HTR-8/SVneo (cell line): ENCODE measurements at places on chromosomes 1 and 21.
A peak's percentile ranks its signal among the peaks of the same experiment; 100 is the strongest.

DNA sequence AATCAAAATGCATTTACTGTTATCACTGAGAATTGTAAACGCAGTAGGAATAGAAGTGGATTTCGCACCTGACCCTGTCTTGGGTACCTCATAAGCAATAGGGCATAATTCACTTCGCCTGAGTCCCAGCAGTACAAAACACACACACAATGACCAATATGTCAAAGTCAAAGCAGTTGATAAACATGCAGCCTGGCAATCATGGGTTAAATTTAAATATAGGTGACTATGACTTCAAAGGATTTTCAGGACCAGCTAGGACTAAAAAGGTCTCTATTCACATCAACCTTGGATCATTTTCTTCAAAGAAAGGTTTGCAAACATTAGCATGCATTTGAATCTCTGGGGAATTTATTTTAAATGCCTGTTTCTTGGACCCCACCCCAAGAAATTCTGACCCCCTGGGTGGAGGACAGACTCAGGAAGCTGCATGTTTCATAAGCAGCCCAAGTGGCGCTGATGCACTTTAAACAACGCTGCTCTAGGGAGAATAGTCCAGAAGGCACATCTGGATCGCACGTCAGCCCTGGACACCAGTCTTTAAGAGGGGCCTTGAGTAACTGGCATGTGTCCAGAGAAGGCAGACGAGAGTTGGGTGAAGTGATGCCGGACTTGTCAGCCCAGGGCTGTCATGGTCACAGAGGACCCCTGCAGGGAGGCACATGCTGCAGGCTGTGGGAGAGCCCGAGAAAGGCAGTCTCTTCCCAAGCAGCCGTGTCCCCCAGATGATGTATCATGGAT is 55.7 kb upstream of the EFHD2 start:
- DNase-seq: no peak

GRCh38 chr1:27934818-27935549 is at the start of gene SMPDL3B:
Gene SMPDL3B (plus strand): TSS chr1:27935000. CDS start chr1:27935184, 184 bp downstream.
- DNase-seq: peak; percentile 59

GRCh38 chr1:11448373-11449099 is 30.4 kb upstream of the DISP3 start:
- no peak for DNase-seq

- DNase-seq: peak; percentile 38
Measured at GRCh38 chr1:155001425-155001674, 1.3 kb upstream of the ZBTB7B start.

DNA sequence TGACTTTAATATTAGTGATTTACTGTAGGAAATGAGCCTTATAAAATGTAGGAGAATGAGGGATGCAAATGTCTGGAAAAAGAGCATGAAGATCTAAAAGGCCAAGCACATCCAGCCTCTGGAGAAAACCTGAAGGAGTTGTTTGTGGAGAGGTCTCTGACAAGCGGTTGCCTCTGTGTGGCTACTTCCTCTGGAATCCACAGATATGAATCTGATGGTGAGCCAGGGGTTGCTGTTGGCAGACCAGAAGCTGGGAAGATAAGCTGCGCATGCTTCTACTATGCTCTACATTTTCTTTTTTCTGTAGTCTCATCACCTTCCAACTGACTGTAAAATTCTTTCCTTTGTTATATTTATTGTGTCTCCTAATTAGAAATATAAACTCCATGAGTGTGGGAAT is 248.6 kb downstream of the OLFM3 start:
- DNase-seq: no peak

GRCh38 chr1:208213786-208214185 is 30.4 kb downstream of the PLXNA2 start:
- DNase-seq: no peak

- DNase-seq: no peak
Measured at GRCh38 chr1:223219846-223220610, 77.0 kb upstream of the TLR5 start.

GRCh38 chr1:240190881-240191401 is 99.3 kb downstream of the FMN2 start:
- peak; percentile 76 for DNase-seq

DNA sequence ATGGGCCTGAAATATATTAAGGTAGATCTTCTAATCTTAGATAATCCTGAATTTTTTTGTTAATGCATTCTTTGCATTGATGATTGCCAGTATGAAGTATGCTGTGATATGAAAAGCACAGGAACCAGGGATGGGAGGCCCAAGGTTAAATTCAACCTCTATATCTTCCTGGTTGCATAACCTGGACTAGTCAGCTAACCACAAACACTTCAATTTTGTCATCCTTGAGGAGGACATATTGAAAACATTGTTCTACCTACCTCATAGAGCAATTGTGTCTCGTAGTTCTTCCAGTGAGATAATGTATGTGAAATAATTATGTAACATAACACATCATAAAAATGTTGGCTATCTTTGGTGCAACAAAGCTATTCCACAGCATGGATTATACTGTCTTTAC is 25.6 kb downstream of the PDC start:
- DNase-seq: no peak

GRCh38 chr1:8217011-8217711 is 100.8 kb upstream of the SLC45A1 start:
- DNase-seq: no peak
